ENCODE measurements at places on chromosomes 4 and X. TPM values are rescaled to one million over a fixed set of nuclear protein-coding genes. Genes with fewer than 3 reads are reported as not detected.

- H3K4me1 ChIP-seq, result peaks cover 28% of the 10 kb centered on the region
- H3K4me3 ChIP-seq, result peak overlapping the region; percentile 58
- peaks cover 77% of the 10 kb centered on the region for H3K27me3 ChIP-seq
Observed at GRCh38 chr4:30717208-30718020, 2.8 kb upstream of the PCDH7 start.

DNA sequence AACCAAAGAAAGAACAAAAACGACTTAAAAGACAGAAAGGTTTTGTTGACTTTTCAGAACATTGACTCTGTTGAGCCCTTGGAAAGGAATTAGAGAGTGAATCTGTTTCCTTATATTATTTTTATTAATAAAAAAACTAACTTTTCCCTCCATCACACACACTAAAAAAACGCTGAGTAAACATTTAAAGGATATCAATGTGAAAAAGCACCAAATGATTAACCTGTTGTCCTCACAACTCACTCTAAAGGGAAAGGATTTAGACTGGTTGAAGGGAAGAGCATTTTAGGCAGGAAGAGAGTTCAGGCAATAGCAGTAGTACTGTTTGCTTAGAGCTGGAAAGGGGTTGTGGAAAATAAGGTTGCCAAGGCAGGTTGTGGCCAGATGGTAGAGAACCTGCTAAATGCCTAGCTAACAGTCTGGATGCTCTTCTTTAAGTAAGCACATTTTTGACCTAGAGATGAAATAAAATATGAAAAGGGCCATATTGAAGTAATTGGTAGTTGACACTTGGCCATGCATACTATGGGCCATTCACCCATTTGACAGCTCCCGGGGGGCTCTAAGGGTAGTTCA lies 98.0 kb upstream of the NDP start:
- DNase-seq, result no peak
- no peaks in the 10 kb centered on the region for H3K4me1 ChIP-seq
- H3K27ac ChIP-seq, result no peak overlapping the region

GRCh38 chr4:153028535-153028934 lies 92.4 kb downstream of the FHDC1 start:
- H3K27ac ChIP-seq, result no peak overlapping the region
- H3K36me3 ChIP-seq, result no peaks in the 10 kb centered on the region
- H3K4me3 ChIP-seq, result no peak overlapping the region
- no peaks in the 10 kb centered on the region for H3K27me3 ChIP-seq
- no peak for DNase-seq

DNA sequence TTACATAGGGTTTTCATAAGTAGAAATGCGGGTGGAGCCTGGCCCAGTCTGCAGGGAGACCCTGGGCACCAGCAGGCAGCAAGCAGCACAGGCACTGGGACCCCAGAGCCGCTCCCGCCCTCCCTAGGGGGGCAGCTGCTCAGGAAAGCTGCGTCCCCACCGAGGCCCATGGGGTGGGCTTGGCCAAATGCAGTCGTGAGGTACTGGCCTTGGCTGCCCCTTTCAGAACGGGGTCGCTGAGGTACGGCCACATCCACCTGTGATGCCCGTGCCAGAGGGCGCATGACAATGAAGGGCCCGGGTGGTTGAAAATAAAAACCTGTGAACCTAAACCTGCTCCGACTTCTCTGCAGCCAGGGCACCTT lies 16.7 kb downstream of the TMEM175 start:
- no peaks in the 10 kb centered on the region for H3K4me1 ChIP-seq
- no peak overlapping the region for H3K4me3 ChIP-seq
- H3K27me3 ChIP-seq, result no peaks in the 10 kb centered on the region
- no peak overlapping the region for H3K27ac ChIP-seq
- H3K36me3 ChIP-seq, result no peaks in the 10 kb centered on the region

- H3K36me3 ChIP-seq, result no peaks in the 10 kb centered on the region
- no peaks in the 10 kb centered on the region for H3K4me1 ChIP-seq
- H3K27me3 ChIP-seq, result no peaks in the 10 kb centered on the region
- no peak overlapping the region for H3K4me3 ChIP-seq
- DNase-seq, result no peak
Observed at GRCh38 chr4:127448986-127449385, 183.8 kb upstream of the INTU start.

GRCh38 chr4:161010227-161010626 lies 1153.6 kb downstream of the FSTL5 start:
- no peaks in the 10 kb centered on the region for H3K36me3 ChIP-seq
- no peak overlapping the region for H3K4me3 ChIP-seq
- H3K27me3 ChIP-seq, result no peaks in the 10 kb centered on the region
- no peaks in the 10 kb centered on the region for H3K4me1 ChIP-seq
- DNase-seq, result no peak
- H3K27ac ChIP-seq, result no peak overlapping the region

TMSB15A gene
- 0.44 TPM for total RNA-seq

BRS3 gene
- total RNA-seq, result not detected

USP11 gene
- total RNA-seq, result 45.3 TPM

- no peak for DNase-seq
- no peak overlapping the region for H3K27ac ChIP-seq
- peaks cover 14% of the 10 kb centered on the region for H3K4me1 ChIP-seq
Observed at GRCh38 chr4:7647600-7648543, 213.1 kb upstream of the PSAPL1 start.

CENPVL2 gene
- not detected for total RNA-seq

UGT2B17 gene
- total RNA-seq, result not detected

GRCh38 chr4:156154978-156155377 lies 201.3 kb upstream of the CTSO start:
- H3K36me3 ChIP-seq, result no peaks in the 10 kb centered on the region
- no peak overlapping the region for H3K4me3 ChIP-seq
- H3K27me3 ChIP-seq, result no peaks in the 10 kb centered on the region

DNA sequence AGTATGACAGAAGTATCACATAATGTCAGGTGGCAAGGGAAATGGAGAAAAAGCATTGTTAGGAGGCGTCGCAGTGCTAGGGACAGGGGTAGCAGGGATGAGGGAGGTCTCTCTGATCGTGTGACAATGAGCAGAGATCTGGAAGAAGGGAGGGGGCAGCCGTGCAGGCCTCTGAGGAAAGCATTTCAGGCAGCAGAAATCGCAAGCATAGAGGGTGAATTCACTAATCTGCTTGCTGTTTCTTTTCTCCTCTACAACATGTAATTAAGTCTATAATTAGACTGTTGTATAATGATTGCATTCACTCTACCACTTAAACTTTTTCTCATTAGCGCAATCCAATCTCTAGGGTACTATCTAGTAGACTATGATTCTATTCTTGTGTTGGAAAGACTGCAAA lies 9.1 kb downstream of the CYP4V2 start:
- H3K27ac ChIP-seq, result no peak overlapping the region
- DNase-seq, result no peak
- H3K27me3 ChIP-seq, result no peaks in the 10 kb centered on the region
- H3K4me3 ChIP-seq, result no peak overlapping the region
- H3K4me1 ChIP-seq, result peaks cover 6% of the 10 kb centered on the region

DNA sequence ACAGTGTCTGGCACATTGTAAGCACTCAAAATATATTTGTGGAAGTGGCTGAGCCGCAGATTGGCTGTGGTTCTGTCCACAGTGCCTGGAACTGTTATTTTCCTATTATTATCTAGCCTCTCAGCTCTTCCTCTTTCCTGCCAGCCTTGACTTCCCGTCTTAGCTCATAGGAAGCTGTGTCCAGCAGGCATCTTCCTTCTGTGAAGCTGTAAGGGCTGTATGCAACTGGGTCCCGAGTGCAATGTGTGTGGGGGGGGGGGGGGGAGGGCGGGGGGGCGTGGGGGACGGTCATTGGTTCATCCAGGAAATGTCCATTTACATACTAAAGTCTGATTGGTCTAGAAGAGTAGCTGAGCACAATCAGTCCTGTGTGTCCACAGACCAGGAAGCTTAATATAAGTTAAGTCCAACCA lies 210.7 kb downstream of the PDGFRA start:
- DNase-seq, result no peak
- H3K4me3 ChIP-seq, result no peak overlapping the region
- H3K27me3 ChIP-seq, result peaks cover 25% of the 10 kb centered on the region

NKRF gene
- 29.8 TPM for total RNA-seq

- H3K27me3 ChIP-seq, result peaks cover 24% of the 10 kb centered on the region
- H3K4me3 ChIP-seq, result no peak overlapping the region
- H3K27ac ChIP-seq, result no peak overlapping the region
- DNase-seq, result peak; percentile 13
- H3K4me1 ChIP-seq, result no peaks in the 10 kb centered on the region
Observed at GRCh38 chrX:9829308-9830267, 43.4 kb downstream of the SHROOM2 start.

ZGRF1 gene
- 34.4 TPM for total RNA-seq

- no peaks in the 10 kb centered on the region for H3K27me3 ChIP-seq
- DNase-seq, result no peak
- no peaks in the 10 kb centered on the region for H3K36me3 ChIP-seq
- no peak overlapping the region for H3K27ac ChIP-seq
- no peaks in the 10 kb centered on the region for H3K4me1 ChIP-seq
Observed at GRCh38 chr4:8336412-8337075, 67.0 kb downstream of the HTRA3 start.

GRCh38 chr4:165873298-165874071 lies 448 bp downstream of the TLL1 start:
- H3K27ac ChIP-seq, result no peak overlapping the region
- H3K4me1 ChIP-seq, result peaks cover 2% of the 10 kb centered on the region
- peak overlapping the region; percentile 32 for H3K4me3 ChIP-seq
- DNase-seq, result peak; percentile 7

CXorf65 gene
- total RNA-seq, result 6.7 TPM
